ENCODE measurements at places on chromosomes 7 and 10. TPM values are rescaled to one million over a fixed set of nuclear protein-coding genes. Genes with fewer than 3 reads are reported as not detected.

ACSL5 gene
- 32.0 TPM for polyA plus RNA-seq

TFEC gene
- 1.7 TPM for polyA plus RNA-seq

TUBB8 gene
- polyA plus RNA-seq, result not detected

ACTL6B gene
- polyA plus RNA-seq, result not detected

TMEM176B gene
- polyA plus RNA-seq, result 1,317 TPM

HOXA7 gene
- not detected for polyA plus RNA-seq

GAD2 gene
- not detected for polyA plus RNA-seq

DDC gene
- polyA plus RNA-seq, result 27.2 TPM

DNA sequence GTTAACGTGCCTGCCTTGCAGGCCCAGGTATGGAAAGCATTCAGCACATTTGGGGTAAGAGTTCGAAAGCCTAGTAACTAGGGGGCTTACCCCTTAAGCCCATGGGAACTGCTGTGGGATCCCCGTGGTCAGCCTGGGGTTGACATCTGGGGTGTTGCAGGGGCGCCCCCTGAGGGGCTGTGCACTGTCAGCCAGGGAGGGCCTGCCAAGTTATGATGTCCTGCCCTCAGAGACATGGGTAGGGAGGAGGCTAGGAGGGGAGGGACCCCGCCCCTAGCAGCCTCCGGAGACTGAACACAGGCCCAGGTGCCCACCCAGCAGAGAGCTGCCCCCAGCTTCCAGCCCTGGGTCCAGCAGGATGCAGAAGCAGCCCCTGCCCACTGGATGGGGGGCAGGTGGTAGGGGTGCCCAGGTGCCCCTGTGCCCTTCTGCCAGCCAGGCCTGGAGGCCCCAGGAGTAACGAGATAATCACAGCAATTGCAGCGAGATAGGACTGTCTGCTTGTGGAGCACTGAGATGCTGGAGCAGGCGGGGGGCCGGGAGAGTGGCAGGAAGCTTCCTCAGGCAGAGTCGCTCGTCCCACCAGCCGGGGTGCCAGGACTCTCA is 153.3 kb downstream of the UBE2H start:
- no peak overlapping the region for H3K4me3 ChIP-seq
- H3K4me1 ChIP-seq, result no peaks in the 10 kb centered on the region
- H3K27ac ChIP-seq, result no peak overlapping the region
- no peaks in the 10 kb centered on the region for H3K36me3 ChIP-seq
- H3K27me3 ChIP-seq, result no peaks in the 10 kb centered on the region

- no peaks in the 10 kb centered on the region for H3K36me3 ChIP-seq
- no peak overlapping the region for H3K4me3 ChIP-seq
- DNase-seq, result no peak
- H3K27ac ChIP-seq, result no peak overlapping the region
These were observed 317.8 kb downstream of the SH2D4B start for GRCh38 chr10:80855348-80855971.

DNA sequence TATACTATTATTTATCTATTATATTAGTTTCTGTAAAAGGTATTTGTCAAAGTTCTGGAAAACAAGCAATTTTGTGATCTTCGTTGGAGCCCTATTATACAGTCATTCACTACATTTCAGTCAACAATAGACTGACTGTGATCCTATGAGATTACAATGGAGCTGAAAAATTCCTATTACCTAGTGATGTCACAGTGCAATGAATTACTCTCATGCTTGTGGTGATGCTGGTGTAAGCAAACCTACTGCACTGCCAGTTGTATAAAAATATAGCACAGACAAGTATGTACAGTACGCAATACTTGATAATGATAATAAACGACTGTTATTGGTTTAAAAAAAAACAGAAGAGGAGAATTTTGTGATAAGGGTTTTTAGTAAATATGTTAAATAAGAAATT is 21.4 kb downstream of the OR6V1 start:
- no peak overlapping the region for H3K27ac ChIP-seq
- no peaks in the 10 kb centered on the region for H3K36me3 ChIP-seq
- H3K4me3 ChIP-seq, result no peak overlapping the region

GRCh38 chr7:151277631-151278030 is 29.1 kb upstream of the SMARCD3 start:
- H3K4me1 ChIP-seq, result peaks cover 6% of the 10 kb centered on the region
- H3K27ac ChIP-seq, result no peak overlapping the region
- H3K36me3 ChIP-seq, result no peaks in the 10 kb centered on the region
- H3K4me3 ChIP-seq, result no peak overlapping the region
- peaks cover 4% of the 10 kb centered on the region for H3K27me3 ChIP-seq

GRCh38 chr7:25619963-25620799 is 391.9 kb upstream of the NPVF start:
- no peaks in the 10 kb centered on the region for H3K27me3 ChIP-seq
- DNase-seq, result no peak
- no peak overlapping the region for H3K4me3 ChIP-seq
- H3K4me1 ChIP-seq, result no peaks in the 10 kb centered on the region

DNA sequence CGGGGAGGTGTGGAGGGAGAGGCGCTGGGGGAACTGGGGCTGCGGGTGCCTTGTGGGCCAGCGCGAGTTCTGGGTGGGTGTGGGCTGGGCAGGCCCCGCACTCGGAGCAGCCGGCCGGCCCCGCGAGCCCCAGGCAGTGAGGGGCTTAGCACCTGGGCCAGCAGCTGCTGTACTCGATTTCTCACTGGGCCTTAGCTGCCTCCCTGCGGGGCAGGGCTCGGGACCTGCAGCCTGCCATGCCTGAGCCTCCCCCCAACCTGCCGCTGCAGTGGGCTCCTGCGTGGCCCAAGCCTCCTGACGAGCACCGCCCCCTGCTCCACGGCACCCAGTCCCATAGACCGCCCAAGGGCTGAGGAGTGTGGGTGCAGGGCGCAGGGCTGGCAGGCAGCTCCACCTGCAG is 116.3 kb downstream of the CFTR start:
- H3K36me3 ChIP-seq, result no peaks in the 10 kb centered on the region
- H3K27ac ChIP-seq, result no peak overlapping the region
- no peaks in the 10 kb centered on the region for H3K27me3 ChIP-seq
- H3K4me1 ChIP-seq, result no peaks in the 10 kb centered on the region
- DNase-seq, result no peak
- no peak overlapping the region for H3K4me3 ChIP-seq

- H3K4me1 ChIP-seq, result no peaks in the 10 kb centered on the region
- no peak overlapping the region for H3K4me3 ChIP-seq
- H3K36me3 ChIP-seq, result no peaks in the 10 kb centered on the region
These were observed 15.9 kb upstream of the AKR1B1 start for GRCh38 chr7:134474828-134475227.

GRCh38 chr10:123241391-123242141 is 87.4 kb downstream of the BUB3 start:
- H3K4me3 ChIP-seq, result no peak overlapping the region
- H3K36me3 ChIP-seq, result no peaks in the 10 kb centered on the region
- H3K27ac ChIP-seq, result no peak overlapping the region

DNA sequence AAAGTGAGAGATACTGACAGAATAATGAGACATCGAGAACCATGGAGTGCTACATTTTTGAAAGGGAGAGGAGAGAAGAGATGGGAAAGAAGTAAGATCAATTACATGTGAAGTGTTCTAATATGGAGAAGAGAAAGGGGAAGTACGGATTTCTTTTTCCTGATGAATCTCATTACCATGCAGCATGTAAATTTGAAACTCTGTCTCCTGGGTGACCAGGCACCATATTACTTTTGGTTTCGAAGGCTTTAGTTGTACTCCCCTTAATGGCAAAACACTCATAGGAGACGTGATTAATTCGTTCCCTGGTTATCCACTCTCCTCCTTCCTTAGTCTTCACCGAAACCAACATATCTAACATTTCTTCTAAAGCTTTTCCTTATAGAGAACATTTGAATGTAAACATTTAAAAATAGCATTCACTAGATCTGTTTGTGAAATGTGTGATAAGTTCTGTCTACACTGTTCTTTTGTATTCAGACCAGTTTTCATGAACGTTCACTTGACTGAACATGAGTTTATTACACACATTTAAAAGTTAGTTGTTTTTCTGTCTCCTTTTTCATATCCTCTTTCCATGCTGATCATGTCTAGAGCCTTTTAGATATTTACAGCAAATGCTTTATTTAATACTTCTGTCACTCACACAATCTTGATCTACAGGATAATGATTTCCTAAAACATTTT is 80.2 kb upstream of the MSRB2 start:
- no peak for DNase-seq
- no peak overlapping the region for H3K27ac ChIP-seq
- no peak overlapping the region for H3K4me3 ChIP-seq
- H3K36me3 ChIP-seq, result no peaks in the 10 kb centered on the region
- H3K4me1 ChIP-seq, result no peaks in the 10 kb centered on the region
- H3K27me3 ChIP-seq, result no peaks in the 10 kb centered on the region

DNA sequence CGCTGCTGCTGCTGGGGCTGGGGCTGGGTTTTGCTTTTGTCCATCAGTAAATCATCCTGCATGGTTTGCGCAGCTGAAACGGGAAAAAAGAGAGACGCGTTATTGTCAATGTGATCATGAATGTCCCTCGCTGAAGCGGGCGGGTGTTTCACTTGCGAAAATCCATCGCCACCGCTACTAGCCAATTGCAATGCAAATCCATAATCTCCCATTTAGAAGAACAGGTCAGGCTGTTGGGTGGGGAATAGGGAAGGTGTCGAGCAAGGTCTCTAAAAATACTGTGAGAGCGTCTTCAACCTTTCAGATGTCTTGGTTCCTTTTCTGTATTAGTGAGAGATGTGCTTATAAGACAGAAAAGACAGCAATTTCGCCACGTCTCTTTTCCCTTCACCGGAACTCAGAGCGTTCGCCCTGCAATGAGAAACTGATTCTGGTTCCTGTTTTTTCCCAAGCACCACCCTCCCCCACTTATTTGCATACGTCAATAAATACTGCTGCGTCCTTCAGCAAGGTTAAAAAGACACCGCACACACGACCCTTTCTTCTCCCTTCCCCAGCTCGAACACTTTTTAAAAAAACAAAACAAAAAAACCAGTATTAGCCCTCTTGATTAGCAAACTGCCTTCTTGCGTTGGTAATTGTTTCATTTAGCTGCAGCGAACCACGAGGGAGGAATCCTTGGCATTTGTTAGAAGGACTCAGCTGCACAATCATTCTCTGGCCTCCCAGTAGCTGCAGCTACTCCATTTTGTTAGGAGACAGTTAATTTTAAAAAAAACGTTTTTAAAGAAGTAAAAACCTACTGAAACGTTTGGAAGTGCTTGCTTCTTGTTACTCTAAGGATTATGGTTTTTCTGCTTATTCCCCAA is 50.4 kb downstream of the CPEB3 start:
- peak; percentile 55 for DNase-seq
- H3K36me3 ChIP-seq, result no peaks in the 10 kb centered on the region
- H3K27me3 ChIP-seq, result no peaks in the 10 kb centered on the region
- H3K27ac ChIP-seq, result peak overlapping the region; percentile 84

DNA sequence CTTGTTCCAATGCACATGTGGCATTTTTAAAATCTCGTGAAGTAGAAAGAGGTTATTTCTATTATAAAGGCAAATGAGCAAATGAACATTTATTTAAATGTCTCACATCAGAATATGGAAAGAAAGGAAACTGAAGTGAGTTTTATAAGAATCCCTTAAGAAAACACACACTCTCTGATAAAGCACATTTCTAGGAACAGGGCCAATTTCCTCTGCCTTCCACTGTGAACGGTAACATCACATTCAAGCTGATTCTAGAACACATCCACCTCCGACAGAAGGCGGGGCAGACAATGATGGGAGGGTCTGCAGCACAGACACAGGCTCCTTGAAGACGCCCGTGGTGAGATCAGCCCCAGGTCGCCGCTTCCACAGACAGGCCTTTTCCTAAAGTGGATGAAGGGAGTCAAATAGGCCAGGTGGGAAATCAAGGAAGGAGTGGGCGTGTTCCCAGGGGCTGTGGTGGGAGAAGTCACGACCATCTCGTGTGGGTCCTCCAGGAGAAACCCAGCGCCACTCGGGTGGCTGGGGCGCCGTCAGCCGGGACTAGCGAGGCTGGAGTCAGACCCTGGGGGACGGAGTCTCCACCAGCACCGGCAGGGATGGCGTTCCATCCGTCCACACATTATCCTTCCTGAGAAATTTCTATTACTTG is 31.1 kb downstream of the PITRM1 start:
- H3K27me3 ChIP-seq, result no peaks in the 10 kb centered on the region
- no peaks in the 10 kb centered on the region for H3K4me1 ChIP-seq
- H3K27ac ChIP-seq, result no peak overlapping the region
- no peak for DNase-seq

GRCh38 chr10:73850863-73851461 is 23.4 kb downstream of the CAMK2G start:
- H3K4me1 ChIP-seq, result peaks cover 11% of the 10 kb centered on the region
- H3K27ac ChIP-seq, result no peak overlapping the region
- H3K36me3 ChIP-seq, result no peaks in the 10 kb centered on the region

DNA sequence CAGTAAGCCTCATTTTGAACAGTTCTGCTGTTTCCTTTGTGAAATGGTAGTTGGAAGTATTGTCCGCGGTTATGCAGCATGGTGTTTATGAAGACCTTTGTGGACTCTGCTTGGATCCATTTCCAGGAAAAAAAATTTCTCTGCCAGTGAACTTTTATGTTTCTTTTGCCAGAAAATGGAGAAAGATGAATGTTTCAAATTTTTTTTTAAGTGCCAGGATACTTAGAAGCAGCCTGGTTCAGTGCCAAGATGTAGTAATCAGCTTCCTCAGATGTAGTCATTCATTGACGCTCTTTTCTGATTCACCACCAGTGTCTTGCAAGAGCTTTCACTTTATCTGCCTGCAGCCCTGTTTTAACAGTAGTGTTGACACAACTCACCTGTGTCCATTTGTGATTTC is 258.2 kb downstream of the SDK1 start:
- H3K4me3 ChIP-seq, result no peak overlapping the region
- H3K36me3 ChIP-seq, result no peaks in the 10 kb centered on the region
- no peak for DNase-seq
- H3K4me1 ChIP-seq, result no peaks in the 10 kb centered on the region
- H3K27me3 ChIP-seq, result no peaks in the 10 kb centered on the region
- H3K27ac ChIP-seq, result no peak overlapping the region

- no peaks in the 10 kb centered on the region for H3K36me3 ChIP-seq
- DNase-seq, result no peak
- no peaks in the 10 kb centered on the region for H3K27me3 ChIP-seq
- no peaks in the 10 kb centered on the region for H3K4me1 ChIP-seq
- no peak overlapping the region for H3K4me3 ChIP-seq
These were observed 14.7 kb downstream of the CALCR start for GRCh38 chr7:93559639-93560491.

DNA sequence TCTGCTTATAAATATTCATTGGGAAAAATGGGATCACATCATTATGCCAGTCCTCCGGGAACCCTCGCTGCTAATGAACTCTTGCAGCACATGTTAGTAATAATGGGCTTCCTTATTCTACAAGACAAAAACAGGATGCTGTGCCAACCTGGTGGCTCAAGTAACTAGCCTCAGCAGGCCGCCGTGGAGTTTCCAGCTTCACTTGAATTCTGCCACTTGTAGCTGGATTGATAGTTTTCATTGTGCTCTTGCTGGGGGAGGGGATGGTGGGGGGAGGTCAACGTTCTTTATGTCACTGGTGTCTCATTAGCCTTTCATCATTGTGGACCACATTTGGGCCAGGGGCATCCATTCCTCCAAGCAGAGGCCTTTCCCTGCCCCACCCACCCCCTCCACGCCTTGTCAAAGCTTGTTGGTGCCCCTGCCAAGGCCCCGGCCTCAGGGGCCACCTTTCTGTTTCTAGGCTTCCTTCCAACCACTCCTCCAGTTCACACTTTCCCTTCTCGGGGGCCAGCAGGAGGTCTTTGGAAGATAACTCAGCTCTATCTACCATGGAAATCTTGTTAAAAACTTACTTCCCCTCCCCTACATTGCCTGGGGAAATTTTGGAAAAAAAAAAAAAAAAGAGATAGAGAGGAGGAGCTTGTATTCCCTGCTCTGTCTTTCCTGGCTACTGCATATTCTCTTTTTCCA is 153.9 kb downstream of the BMPER start:
- no peaks in the 10 kb centered on the region for H3K36me3 ChIP-seq
- DNase-seq, result no peak
- no peak overlapping the region for H3K27ac ChIP-seq
- H3K27me3 ChIP-seq, result no peaks in the 10 kb centered on the region
- no peak overlapping the region for H3K4me3 ChIP-seq
